T47D (cell line): ENCODE measurements at places on chromosomes 5 and 9.

- no peak for DNase-seq
Observed at GRCh38 chr9:32783168-32783891, at the start of gene TMEM215. TSS of gene TMEM215 (plus strand) at chr9:32783540. CDS start at chr9:32784184, 644 bp downstream.

DNA sequence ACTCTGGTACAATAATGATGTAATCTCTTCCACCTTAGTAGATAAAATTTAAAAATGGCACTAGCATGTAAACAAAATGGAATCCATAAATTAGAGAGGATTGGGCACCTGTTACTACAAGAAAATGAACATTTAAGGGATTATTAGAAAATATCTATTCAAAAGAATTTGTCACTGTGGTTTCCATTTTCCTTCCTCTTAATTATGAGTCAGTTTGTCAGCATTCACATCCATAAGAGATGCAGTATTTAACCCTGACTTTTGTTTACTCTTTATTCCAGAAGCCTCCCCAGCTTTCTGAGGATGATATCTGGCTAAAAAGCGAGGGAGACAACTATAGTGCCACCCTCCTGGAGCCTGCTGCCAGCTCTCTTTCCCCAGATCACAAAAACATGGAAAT is 72.1 kb downstream of the C9orf152 start:
- no peak for DNase-seq

GRCh38 chr5:200985-201384 is 9.7 kb downstream of the LRRC14B start:
- DNase-seq = no peak

GRCh38 chr5:73484511-73484910 is 13.7 kb upstream of the BTF3 start:
- DNase-seq = no peak

GRCh38 chr5:34409373-34409772 is 246.8 kb upstream of the RAI14 start:
- DNase-seq = no peak

GRCh38 chr5:141558150-141558549 is 60.6 kb downstream of the DIAPH1 start:
- DNase-seq = no peak

GRCh38 chr5:131533836-131534235 is 101.2 kb downstream of the RAPGEF6 start:
- peak; percentile 12 for DNase-seq

GRCh38 chr5:39167141-39167971 is 52.0 kb downstream of the FYB1 start:
- DNase-seq = no peak

GRCh38 chr5:20972419-20972925 is 984.5 kb upstream of the CDH18 start:
- DNase-seq = peak; percentile 7

GRCh38 chr5:142725231-142726187 is 39.6 kb upstream of the FGF1 start:
- no peak for DNase-seq

- DNase-seq = no peak
Observed at GRCh38 chr5:129858131-129858675, 46.1 kb upstream of the CHSY3 start.

DNA sequence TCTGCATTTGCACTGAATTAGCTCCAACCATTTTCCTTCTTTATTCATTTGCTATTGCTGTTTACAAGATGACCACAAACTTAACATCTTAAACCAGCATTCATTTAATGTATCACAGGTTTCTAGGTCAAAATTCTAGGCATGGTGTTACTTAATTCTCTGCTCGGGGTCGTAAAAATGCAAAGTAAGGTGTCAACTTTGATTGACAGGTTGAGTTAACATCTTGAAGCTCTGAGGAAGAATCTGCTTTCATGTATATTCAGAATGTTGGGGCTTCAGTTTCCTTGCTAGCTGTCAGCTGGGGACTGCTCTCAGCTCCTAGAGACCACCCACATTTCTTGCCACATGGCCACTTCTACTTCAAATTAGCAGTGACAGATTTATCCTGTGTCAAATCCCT is 348.7 kb upstream of the GRIN3A start:
- DNase-seq = no peak

- peak; percentile 71 for DNase-seq
Observed at GRCh38 chr5:6576861-6577501, 55.9 kb downstream of the NSUN2 start.
